Esophagus mucosa (tissue), 1 donor: ENCODE measurements at places on chromosomes 11 and 22. TPM values are rescaled to one million over a fixed set of nuclear protein-coding genes. Genes with fewer than 3 reads are reported as not detected.

Gene POU2AF2
- not detected for total RNA-seq

Gene RFPL2
- total RNA-seq = not detected

Gene TBX10
- not detected for total RNA-seq

Gene MUS81
- 20.4 TPM for total RNA-seq

Gene MMP10
- 1.4 TPM for total RNA-seq

Gene KIRREL3
- 0.36 TPM for total RNA-seq

Gene SCGB1A1
- total RNA-seq = 0.48 TPM

Gene CRYBA4
- not detected for total RNA-seq

Gene C11orf91
- 1.1 TPM for total RNA-seq

Gene SMC1B
- not detected for total RNA-seq

DNA sequence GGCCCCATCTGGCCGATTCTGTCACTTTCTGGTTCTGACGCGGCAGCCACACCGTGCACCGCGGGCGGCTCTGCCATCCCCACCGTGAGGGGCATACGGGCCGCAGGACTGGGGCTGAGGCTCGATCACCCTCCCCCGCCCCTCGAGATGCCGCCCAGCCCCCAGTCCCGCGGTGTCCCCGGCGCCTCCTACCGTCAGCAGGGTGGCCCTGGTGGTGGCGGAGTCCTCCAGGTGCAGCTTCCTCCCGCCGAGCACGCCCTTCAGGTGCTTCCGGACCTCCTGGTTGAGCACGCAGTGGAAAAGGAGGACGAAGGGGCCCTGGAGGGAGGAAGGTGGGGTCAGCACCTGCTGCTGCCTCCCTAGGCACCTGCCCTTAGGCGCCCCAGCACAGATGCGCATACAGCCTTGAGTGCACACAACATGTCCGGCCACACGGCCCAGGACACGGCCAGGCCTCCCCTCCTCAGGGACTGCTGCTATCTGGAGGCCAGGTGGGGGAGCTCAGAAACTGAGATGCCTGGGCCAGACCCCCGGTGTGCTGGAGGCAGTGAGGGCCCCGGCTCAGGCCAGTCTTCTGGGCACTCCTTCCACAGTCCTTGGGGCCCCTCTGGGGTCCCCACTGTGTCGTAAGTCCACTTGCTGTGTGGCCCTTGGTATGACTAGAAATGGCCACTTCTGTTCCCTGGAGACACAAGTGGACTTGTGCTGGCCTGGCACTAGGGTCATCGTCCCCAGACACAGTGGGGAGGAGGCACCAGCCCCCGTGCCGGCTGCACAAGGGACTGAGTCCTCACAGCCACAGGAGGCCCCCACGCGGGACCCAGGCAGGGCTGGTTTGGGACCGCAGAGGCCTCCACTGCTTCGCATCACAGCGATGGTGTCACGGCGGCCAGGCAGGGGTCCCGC lies 31.5 kb downstream of the TRMU start:
- no peak for ATAC-seq

GRCh38 chr11:70050243-70050642 lies 27.9 kb upstream of the ANO1 start:
- ATAC-seq = no peak

- ATAC-seq = no peak
Measured at GRCh38 chr11:102788334-102788995, 8.0 kb upstream of the MMP10 start.

GRCh38 chr11:75849894-75850293 lies 34.9 kb downstream of the UVRAG start:
- no peak for ATAC-seq

DNA sequence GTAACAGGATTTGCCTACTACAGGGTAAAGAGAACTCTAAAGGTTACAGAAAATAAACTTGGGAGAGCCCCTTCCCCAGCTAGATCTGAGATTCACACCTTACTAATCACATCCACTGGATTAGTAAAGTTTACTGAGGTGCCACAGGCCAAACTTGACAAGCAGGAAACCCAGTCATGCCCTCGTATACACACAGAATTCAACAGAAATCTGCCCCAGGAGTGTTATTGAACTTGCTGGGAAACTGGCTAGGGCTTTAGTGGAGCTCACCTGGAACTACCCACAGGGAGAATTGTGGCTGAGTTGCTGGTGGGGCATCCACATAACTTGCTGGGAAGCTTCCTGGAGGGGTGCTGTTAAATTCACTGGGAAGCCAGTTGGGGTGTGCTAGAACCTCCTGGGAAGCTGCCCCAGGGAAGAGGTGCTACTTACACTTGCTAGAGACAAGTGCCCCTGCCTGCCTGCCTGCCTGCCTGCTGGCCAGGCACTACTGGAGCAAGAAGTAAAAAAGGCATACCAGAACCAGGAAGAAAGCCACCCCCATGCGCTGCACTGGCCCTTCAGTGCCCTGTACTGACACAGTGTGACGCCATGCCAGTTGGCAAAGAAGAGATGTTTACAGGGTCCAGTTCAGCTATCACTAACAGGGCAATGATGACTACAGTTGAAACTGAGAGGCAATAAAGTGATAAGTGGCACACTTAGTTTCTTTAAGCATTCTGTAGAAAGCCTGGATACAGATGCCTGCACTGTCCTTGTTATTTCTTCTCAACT lies 106.5 kb downstream of the ALX4 start:
- peak; percentile 66 for ATAC-seq

DNA sequence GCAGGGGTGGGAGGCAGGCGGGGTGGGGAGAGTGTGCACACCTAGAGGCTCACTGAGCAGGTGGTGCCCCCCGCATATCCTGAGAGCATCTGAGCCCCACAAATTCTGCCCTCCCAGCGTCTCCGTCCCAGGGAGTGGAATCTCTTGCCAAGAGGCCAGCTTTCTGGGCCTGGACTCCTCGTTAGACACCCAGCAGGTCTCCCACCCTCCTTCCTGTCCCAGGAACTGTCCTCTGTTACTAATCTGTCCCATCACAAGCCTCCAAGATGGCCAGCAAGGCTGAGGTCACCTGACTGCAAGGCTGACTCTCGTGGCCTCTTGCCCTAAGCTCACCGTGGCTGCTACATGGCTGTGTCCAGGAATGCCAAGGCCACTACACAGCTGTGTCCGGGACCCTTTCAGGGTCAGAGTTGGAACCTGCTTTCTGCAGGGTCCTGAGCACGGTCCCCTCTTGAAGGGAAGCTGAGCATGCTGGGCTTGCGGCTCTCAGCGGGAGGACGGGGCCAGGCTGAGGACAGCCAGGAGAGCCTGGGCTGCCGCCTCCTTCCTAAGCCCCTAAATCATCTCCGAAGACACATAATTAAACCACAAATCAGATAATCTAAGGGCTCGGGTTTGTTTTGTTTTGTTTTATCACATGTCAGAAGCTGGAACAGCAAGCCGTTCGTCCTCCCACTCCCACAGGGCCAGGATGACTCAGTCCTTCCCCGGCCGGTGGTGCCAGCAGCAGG lies 1327.3 kb downstream of the TBC1D22A start:
- ATAC-seq = peak; percentile 62

GRCh38 chr11:110198031-110198729 lies 98.2 kb downstream of the RDX start:
- no peak for ATAC-seq

- ATAC-seq = no peak
Measured at GRCh38 chr11:124736736-124737135, 3.0 kb upstream of the NRGN start.

- ATAC-seq = peak; percentile 21
Measured at GRCh38 chr22:46674367-46674781, 54.2 kb downstream of the GRAMD4 start.

- ATAC-seq = peak; percentile 78
Measured at GRCh38 chr22:37817705-37818408, 5.3 kb upstream of the GALR3 start.

DNA sequence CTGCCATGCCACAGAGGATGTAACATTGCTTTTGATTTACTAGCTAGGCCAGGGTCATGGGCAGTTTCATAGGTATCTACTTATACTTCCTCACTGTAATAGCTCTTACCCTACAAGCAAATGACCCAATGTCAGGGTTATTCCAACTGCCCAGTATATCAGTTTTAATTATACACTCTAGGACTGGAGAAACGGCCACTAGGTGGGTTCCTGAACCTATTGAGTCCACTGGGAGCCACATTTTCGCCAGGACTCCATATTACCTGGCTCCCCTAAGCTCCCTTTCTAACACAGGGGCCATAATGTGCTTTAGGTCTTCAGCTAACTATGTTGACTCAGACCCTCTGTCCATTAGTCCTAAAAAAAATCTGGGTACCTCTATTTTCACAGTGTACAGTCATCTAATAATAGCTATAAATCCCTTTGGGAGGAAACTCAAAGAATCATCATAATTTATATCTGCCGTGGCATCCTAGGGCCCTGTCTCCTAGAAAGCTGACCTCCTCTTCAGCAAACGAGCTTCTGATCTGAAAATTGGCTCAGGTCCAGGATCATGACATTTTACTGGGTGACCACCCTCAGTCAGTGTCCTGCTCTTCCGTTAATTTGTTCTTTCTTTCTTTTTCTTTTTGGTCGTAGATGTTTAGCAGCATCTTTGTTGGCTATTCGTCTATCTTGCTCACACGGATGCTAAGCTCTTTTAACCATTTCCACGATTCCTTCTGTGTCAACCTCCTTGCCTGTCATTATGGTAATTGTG lies 244.3 kb downstream of the FAM76B start:
- ATAC-seq = no peak

- ATAC-seq = no peak
Measured at GRCh38 chr11:72553706-72554105, 119.4 kb upstream of the CLPB start.

DNA sequence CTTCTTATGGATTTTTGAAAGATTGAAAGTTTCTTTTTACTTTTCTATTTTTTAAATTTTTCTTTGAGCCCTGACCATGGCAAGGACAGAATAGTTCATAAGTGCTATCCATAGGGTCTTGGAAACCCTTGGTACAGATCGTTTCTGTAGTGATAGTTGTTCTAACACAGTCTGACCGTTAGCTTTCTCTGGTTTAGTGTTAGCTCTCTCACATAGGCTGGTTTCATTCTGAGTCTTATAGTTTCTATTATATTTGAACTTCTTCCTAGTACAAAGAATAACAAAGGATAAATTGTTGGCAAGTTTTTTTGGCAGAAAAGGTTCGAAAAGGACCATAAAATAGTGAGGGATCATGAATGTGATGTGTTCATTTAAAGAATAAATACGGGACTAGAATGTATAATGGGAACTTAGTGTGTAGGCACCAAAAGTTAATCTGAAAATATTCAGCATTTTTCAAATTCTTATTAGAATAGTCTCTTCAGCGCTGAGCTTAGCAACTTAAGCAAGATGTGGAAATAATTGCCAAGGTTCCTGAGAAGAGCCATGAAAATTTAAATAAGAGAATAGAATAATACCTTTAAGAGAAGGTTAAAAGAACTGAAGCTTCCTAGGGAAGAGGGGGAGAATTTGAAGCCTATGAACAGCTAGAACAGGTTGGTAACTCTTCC lies 24.1 kb downstream of the FDX1 start:
- no peak for ATAC-seq

DNA sequence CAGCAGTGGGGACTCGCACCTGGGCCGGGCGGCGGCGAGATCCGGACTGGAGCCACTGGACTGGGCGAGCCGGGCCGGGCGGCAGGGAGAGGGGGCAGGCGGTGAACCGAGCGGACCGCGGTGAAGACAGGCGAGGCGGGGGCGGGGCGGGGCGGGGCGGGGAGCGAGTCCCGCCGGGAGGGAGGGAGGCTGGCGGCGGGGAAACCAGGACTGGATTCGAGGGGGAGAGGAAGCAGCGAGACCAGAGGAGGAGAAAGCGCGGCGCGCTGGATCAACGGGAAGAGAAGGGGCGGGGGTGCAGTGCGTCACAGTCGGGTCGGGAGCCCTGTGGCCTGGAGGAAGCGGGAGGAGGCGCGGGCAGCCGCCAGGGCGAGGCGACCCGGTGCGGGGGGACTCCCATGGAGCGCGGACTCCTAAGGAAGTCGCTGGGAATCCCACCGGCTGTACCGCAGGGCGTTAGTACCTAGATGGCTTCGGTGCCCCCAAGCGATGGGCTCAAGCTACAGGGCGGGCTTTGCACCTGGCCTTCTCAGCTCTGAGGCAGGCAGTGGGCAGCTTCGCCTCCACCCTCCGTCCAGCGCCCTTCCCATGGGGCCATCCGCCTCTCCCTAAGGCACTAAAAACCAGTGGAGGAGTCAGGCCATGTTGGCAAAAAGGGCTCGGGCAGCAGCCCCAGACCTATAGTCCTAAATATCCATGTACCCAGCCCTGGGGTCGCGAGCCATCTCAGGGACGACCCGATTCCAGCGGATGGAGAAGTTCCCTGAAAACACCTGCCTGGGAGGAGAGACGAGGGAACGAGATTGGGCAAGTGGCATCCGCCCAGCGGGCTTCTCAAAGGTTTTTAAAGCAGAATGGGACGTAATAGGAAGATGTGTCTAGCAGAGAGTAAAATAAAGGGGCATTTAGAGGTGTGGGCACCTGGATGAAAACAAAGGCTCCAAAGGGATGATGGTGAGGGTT lies at the start of gene TMEM121B:
TSS of gene TMEM121B (minus strand) at position 128 of the 963 bp plus-strand sequence. CDS start 233 bp downstream, outside the sequence.
- peak; percentile 53 for ATAC-seq

GRCh38 chr22:19992481-19992911 lies 24.1 kb downstream of the ARVCF start:
- no peak for ATAC-seq

GRCh38 chr22:43990044-43990443 lies 34.1 kb upstream of the PARVB start:
- no peak for ATAC-seq

DNA sequence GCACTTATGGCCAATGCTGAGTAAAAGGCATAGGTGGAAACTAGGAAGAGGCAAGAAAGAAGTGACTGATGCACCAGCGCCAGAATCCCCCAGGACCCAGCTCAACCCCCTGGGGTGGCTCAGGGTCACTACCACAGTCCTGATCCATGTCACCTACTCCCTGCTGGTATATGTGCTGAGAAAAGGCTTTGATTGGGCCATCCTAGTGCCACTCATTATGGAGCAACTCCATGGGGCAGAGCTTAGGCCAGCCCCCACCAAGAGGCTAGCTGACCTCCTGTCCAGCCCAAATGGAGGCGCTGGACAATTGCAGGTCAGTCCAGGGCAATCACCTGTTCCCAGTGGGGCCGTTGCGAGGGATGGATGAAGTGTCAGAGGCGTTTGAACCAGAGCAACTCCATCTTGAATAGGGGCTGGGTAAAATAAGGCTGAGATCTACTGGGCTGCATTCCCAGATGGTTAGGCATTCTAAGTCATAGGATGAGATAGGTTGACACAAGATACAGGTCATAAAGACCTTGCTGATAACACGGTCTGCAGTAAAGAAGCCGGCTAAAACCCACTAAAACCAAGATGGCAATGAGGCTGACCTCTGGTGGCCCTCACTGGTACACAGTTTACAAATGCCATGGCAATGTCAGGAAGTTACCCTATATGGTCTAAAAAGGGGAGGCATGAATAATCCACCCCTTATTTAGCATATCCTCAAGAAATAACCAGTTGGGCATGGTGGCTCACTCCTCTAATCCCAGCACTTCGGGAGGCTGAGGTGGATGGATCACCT lies 20.6 kb upstream of the DAGLA start:
- no peak for ATAC-seq

GRCh38 chr22:47000256-47000655 lies 237.8 kb downstream of the TBC1D22A start:
- no peak for ATAC-seq

- ATAC-seq = no peak
Measured at GRCh38 chr22:31239771-31240370, 27.8 kb downstream of the LIMK2 start.
